ENCODE measurements at places on chromosomes 1 and 21.

- no peak for DNase-seq
Observed at GRCh38 chr1:212621043-212621948, 12.7 kb downstream of the ATF3 start.

DNA sequence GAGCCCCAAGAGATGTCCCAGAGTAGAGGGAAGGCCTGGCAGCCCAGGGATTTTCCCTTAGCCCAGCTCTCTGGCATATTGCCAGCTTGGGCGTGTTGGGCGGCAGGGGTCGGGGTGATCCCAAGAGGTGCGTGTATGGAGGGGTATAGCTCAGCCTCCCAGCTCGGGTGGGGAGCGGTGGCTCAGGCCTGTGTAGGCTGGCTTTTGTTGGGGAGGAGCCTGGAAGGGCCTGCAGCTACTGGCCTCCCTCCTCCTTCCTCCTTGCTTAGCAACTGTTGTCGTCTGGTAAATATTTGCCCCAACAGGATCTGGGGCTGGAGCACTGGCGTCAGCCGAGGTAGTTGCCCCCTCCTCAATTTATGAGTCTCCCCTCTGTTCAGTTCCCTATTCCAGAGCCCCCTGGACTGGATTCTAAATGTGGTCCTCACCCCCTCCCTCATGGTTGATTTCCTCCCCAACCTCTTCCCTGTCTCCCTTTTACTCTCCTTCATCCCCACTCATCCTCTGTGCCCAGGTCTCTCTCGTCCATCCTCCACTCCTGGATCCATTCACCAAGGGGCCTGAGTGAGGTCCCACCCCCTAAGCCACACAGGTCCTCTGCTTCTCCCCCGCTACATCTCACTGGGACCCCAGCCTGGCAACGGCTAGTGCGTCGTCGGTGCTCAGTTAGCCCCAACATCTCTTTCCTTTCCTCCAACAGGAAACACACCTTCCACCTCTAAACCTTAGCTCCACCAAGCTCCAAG, 10.3 kb upstream of the LMNA start:
- no peak for DNase-seq

- no peak for DNase-seq
Observed at GRCh38 chr1:228321435-228321834, 85.2 kb downstream of the TRIM11 start.

- no peak for DNase-seq
Observed at GRCh38 chr1:1041092-1041523, 21.2 kb downstream of the AGRN start.

DNA sequence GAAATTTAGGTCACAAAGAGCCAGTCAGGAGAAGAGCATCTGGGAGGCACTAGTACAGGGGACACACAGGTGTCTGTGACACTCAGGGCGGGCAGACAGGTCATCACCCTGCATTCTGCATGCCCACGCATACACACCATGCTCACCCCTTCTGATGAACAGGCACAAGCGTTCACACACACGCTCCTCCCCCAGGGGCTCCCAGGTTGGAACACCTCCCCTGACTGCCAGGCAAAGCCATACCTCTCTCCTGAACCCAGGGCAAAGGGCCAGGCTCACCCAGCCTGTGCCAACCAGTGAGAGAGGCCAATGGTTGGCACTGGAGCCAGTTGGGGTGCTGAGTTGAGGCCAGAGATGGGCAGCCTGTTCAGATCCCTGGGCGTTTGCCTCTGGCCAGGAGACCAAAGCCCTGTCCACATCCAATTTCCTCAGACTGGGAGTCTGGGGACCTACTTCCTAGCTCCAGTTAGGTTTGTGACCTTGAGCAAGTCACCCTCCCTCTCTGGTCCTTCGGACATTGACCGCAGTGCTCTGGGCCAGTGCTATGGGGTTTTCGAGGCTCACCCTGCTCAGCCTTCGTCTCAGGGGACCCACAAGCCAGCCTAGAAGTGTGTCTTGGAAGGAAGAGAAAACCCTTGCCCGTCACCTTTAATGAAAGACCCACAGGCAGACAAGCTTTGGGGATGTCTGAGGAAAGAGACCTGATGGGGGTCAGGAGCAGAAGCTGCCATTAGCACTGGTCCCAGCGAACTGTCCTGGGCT, 5.8 kb upstream of the LAD1 start:
- DNase-seq: no peak

- DNase-seq: no peak
Observed at GRCh38 chr1:177902266-177902665, 67.6 kb downstream of the SEC16B start.

GRCh38 chr21:37367703-37368540, 1.3 kb downstream of the DYRK1A start:
- DNase-seq: peak; percentile 45

GRCh38 chr21:34994766-34995631, 54.1 kb downstream of the RUNX1 start:
- DNase-seq: no peak

- no peak for DNase-seq
Observed at GRCh38 chr1:179137617-179138255, 55.9 kb downstream of the TOR3A start.

- peak; percentile 64 for DNase-seq
Observed at GRCh38 chr1:234608911-234609690, 877 bp downstream of the IRF2BP2 start.

- no peak for DNase-seq
Observed at GRCh38 chr1:41243079-41243385, 926 bp upstream of the SCMH1 start.
